ENCODE measurements at places on chromosomes 1 and 21.

GRCh38 chr1:212981025-212981495, 30.7 kb downstream of the VASH2 start:
- DNase-seq = no peak

- DNase-seq = no peak
These were observed 300.9 kb downstream of the LMX1A start for GRCh38 chr1:165055581-165055980.

DNA sequence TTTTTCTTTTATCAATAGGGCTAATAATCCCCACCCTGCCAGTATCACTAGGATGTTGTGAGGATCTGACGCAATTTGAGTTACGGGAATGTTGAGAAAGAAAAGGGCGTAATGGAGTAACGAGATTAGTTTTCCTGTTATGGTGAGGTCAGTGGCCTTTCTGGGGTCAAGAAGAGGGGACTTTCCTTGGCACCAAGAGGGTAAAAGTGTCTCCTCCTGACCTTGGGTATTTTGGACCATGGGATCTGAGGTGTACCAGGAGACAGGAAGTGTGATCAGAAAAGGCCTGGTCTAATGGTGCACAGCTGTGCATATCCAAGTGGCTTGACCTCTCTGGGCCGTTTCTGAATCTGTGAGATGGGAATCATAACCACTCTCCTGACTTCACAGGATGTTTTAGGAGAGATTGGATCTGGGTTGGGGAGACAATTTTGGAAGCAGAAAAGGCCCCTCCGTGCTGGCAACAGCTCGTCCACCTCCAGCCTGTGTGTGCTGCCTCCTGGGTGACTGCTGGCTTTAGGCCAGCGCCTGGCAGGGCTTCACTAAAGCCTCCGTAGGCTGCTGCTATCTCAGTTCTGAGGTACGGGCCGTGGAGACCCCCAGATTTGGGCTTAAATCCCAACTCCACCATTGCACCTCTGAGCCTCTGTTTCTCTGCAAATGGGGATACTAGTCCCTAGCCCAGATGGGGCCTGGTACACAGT, 37.1 kb downstream of the ALPL start:
- DNase-seq = no peak

DNA sequence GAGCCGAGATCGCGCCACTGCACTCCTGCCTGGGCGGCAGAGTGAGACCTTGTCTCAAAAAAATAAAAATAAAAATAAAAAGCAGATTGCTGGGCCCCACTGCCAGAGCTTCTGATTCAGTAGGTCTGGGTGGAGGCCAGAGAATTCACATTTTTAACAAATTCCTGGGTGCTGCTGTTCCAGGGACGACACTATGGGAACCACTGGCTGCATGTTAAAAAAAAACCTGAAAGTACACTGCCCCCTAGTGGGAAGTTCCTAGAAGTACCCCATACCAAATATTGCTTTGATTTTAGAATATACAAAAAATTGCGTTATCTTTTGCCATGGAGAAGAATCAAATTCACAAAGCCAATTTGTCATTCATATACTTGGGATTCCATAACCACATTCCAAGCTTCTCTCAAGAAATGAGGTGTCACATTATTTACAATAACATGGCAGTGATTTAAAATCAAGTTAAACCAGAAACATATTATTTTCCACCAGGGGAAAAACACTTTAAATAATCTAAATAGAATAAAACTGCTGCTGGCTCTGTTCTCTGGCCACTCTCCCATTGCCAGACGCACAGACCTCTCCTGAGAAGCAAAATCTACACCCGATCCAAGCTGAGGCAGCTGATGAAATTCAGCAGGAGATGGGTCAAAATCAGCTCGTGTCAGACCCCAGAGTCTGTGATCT, 27.4 kb downstream of the SYF2 start:
- peak; percentile 69 for DNase-seq

- no peak for DNase-seq
These were observed 2.3 kb downstream of the NR5A2 start for GRCh38 chr1:200029822-200030152.

DNA sequence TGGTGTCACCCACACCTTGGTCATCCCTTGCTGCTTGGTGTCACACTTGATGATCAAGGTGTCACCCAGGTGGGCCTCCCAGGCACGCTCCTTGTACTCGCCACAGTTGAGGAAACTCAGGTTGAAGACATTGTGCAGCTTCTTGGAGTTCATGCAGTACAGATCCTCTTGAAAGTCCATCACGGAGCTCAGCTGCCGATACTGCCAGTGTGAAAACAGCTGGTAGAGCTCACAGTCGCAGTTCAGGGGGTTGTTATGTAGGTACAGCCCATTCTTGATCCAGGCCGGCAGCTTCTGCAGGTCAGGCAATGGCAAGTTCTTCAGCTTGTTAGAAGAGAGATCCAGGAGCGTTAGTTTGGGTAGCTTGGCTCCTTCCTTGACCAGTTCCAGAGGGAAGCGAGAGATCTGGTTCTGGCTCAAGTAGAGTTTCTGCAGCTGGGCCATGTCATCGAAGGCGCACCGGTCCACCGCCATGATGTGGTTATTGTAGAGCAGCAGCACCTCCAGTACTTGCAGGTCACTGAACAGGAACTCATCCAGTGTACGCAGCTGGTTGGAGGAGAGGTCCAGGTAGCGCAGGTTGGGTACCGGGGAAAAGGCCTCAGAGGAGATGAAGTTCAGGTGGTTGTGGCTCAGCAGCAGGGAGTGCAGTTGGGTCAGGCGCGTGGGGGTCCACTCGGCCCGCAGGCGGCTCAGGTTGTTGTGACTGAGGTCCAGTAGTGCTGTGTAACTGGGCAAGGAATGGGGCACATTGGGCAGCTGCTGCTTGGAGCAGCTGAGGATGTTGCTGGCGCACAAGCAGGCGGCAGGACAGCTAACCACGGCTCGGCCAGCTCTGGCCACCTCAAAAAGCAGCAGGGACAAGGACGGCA, 1.3 kb downstream of the AMIGO1 start:
- DNase-seq = no peak
